ENCODE measurements at places on chromosomes 2 and 18.

DNA sequence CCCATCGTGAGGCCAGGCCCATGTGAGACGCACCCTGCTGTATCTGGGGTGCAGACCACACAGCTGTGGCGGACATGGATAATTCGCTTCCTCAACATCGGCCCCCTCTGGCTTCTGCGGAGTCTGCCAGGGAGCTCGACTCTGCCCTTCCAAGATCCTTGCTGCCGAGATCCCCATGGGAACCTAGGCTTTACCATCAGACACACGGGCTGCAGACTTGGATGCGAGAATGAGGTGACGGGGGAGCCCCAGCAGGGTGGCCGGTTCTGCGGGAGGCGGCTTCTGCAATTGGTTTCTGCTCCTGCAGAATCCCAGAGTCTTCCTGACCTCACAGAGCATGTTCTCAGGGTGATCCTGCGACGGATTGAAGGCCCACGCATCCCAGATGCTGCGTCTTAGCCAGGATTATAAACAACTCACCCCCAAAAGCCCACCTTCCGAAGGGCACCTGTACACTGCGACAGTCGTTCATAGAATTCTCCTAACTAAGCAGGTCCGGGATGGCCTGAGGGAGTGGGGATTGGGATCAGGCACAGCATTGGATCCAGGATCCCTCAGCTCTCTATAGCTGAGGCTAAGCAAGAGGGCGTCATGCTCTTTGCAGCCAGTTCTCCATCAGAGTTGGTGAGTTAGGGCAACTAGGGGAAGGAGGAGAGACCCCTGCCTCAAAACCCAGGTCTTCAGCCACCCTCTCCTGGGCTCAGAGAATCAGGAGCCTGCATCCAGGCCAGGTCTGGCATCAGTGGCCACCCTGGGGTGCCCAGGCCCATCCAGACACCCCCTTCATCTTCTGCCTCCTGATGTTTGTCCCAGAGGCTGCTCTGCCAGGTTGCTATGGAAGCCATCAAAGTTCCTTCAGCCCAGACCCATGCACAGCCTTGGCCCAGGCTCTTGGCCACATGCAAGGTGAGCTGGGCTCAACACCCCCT lies 74.7 kb upstream of the SNTG2 start:
- no peak for DNase-seq

DNA sequence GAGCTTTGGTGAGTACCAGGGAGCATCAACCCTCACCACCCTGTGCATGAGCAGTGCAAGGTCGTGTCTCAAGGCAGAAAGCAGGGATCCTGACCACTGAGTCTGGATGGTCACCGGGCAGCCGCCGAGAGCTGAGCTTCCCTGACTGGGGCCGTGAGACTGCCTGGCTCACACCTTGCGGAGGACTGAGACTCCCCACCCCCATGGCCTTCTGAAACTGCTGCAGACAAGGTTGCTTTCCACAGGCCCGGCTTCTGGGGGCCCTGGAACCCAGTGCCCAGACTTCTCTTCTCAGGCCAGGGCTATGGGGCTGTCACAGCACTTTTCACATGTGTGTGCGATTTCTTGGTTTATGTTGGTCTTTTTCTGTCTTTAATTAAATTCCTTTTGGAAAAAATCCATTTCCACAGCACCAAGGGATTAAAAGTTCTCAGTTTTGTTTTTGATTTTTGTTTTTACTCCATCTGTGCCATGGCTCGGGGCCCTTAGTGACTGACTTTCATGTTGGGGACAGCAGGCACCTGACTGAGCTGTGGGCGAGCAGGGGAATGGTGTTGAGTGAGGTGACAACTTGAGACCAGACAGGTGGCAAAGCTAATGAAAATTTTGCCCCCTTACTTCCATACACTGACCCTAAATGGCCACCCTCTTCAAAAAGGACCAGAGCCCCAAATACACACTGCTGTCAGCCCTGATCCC lies 297.9 kb downstream of the CYP26B1 start:
- DNase-seq: peak; percentile 4

DNA sequence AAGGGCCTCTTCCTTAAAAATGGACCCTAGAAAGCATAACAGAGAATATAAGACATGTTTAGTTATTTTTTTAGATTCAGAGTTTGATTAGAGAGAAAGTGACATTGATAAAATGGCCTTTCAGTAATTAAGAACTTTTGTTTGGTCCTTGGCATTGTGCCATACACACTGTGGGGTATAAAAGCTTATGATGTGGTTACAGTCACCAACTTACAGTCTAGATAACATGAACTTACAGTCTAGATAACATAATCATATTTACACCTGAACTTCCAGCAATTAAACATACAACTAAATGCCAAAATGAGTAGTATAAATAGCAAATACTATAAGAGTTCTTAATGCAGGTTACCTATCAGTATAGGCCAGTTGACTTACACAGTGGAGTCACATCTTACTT lies 25.6 kb upstream of the EFEMP1 start:
- DNase-seq: no peak

- DNase-seq: no peak
Observed at GRCh38 chr2:60095903-60096302, 457.6 kb downstream of the BCL11A start.

GRCh38 chr2:65794994-65795393 lies 362.6 kb upstream of the SPRED2 start:
- no peak for DNase-seq

- DNase-seq: no peak
Observed at GRCh38 chr18:78526923-78527711, 452.5 kb upstream of the SALL3 start.

DNA sequence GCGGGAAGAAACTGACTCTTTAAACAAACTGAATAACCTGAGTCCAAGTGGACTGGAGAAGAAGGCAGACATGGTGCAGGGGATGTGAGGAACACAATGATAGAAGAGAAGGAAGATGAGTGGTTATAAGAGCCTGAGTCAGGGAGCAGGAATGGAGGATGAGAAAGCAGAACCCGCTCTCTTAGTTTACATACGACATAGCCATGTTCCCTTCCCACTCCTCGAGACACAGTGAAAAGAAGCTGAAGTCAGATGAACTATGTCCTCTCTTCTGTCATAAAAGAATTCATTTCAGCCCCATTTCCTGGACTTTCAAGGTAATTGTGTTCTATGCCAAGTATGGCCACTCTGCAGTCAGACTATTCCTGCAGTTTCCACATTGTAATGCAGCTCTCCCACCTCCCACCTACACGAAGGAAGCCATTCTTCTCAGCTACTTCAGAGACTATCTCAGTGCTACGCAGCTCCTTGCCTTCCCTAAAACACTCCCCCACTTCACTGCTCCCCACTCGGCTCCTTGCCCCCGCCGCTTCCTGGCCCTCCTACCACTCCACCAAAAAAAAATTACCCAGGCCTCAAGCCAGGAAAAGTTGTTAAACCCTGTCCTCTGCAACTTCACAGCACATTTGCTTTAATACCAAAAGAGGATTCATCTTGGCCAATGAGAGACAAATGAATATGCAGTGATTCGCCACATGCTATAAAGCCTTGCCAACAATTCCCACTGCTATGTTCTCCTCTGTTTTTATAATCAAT lies 323.4 kb upstream of the EPHA4 start:
- DNase-seq: no peak

DNA sequence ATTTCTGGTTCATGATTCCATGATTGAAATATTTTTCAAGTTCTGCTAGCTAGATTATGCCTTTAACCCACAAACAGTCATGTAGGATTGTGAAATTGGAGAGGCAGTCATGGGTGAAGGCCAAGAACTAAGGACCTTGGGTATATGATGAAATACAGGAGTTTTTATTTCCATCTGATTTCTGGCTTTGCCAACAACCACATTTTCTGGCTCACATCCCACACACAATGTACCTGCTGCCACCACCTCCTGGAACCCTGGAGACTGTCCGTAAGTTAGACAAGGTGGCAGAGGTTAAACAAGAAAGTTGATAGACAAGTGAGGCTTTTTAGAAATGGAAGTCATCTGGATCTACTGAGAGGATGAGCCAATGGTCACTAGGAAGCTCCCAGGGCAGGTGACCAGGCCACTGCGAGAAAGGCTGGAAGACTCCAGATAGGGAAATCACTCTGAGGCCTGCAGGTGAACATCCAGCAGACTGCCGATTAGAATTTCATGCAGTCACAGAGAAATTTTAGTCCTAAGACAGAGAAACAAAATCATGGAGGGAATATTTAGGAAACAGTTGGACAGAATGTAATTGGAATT lies 402.0 kb downstream of the ALK start:
- DNase-seq: no peak

DNA sequence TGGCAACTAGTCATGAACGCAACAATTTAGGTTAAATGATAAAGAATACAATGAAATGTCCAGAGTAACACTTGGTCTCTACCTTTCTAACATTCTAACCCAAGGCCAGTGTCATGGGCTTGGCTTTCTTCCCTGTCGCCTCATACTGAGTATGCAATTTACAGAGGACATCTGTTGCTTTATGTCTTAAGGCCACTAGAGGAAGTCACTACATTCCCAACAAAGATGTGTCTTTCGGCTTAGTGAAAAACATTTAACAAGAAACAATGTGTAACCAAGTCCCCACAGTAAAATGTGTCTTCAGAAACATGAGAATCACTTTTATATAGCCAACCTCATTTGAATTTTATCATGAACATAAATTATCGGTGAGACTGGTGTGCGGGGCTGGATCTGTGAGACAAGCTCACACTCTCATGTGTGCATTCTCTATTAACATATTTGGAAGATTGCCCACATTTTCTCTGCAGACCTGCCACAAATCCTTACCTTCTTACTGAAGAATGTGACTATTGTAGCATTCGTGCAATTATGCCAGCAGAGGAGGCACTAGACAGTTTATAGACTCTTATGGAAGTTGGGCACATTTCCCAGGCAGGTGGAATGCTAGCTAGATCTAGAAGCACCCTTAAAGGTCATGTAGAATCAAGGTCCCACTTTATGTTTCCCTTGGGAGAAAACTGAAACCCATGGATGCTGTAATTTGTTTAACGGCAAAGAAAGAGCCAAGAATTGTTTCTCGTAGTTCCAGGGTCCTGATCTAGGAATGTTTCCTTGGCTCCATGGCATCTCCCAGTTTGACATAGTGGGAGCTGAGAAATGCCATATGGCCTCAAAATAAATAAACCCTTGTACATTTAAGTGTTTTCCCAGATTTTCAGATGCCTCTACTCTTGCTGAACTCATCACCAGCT lies 101.8 kb downstream of the CD226 start:
- DNase-seq: no peak

DNA sequence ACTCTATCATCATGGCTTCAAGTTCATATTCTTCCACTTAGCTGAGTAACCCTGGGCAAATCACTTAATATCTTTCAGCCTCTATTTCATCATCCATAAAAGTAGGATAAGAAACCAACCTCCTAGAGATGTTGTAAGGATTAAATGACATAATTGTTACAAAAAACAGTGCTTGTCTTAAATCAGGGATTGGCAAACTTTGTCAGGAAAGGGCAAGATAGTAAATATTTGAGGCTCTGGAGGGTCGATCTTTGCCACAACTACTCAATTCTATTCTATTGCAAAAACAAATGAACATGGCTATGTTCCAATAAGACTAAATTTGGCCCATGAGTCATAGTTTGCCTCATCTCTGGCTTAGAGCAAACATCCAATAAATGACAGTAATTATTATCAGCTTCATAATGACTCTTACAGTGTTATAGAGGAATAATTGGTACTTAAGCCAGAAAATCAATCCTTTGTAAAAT lies 184.7 kb downstream of the SATB2 start:
- no peak for DNase-seq

DNA sequence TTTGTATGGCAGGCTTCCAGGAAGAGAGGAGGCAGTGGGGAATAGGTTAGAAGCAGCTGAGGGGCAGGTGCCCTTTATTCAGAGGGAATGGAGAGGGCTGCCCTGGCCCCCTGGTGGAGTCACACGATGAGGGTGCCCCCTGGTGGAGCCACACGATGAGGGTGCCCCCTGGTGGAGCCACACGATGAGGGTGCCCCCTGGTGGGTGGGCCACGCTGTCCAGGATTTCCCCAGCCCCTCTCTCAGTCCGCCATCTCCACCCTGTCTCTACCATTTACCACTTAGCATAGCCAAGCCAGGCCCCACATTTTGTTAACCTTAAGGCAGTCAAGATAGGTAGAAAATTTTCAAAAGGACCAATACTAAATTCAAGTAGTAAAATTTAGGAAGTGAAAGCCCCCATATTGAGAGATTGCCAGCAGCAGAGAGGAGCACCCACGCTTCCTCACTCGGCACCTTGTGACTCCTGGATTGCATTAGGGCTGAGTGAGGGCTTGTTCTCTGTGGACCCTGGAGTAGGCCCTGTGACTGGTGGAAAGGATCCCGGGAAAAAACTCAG lies 10.4 kb upstream of the FAM228A start:
- no peak for DNase-seq
